ENCODE measurements at places on chromosomes 6 and 20. TPM values are rescaled to one million over a fixed set of nuclear protein-coding genes. Genes with fewer than 3 reads are reported as not detected.

DNA sequence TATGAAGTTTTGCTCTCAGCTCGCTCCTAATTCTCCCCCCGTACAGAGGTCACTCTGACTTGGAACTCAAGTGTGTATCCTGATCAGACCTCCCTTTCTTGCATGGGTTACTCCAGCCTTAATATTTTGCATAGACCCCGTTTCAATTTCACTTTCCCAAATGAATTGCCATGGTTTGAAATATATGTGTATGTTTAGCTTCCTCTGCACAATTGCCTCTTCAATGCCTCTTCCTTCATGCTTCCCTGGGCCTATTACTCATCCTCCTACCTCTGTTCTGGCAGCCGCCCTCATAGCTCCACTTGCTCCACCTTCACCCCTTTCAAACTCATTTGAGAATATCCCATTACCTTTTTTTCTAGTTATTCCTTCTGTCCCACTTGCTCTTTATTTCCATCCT lies 90.0 kb upstream of the SAMD5 start:
- DNase-seq = no peak
- H3K36me3 ChIP-seq = no peaks in the 10 kb centered on the region
- H3K4me3 ChIP-seq = no peak overlapping the region
- no peaks in the 10 kb centered on the region for H3K4me1 ChIP-seq
- H3K27me3 ChIP-seq = peaks cover 2% of the 10 kb centered on the region
- H3K27ac ChIP-seq = no peak overlapping the region

DNA sequence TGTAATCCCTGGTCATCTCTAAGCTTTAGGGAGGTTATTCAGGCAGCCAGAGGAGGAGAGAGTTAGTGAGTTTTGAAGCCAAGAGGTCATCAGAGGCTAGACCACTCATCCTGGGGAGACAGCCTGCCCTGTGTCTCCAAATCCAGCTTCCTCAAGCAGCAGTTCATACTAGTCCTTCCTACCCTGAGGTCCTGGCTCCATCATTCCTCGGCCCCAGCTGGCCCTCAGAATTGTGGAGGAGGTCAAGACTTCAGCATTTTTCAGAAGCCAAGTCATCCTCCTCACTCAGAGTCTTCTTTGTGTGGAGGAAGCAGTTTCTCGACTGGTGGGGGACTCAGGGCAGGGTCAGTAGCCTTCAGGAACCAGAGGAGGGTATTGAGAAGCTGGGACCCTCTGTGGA lies 12.4 kb upstream of the KIAA1755 start:
- H3K27me3 ChIP-seq = peaks cover 3% of the 10 kb centered on the region
- no peak overlapping the region for H3K4me3 ChIP-seq
- peaks cover 4% of the 10 kb centered on the region for H3K36me3 ChIP-seq
- H3K27ac ChIP-seq = no peak overlapping the region

TP53TG5 gene
- not detected for total RNA-seq

- H3K27me3 ChIP-seq = no peaks in the 10 kb centered on the region
- no peak for DNase-seq
- no peak overlapping the region for H3K27ac ChIP-seq
Observed at GRCh38 chr6:76707630-76708029, 635.2 kb upstream of the IMPG1 start.

NKAPL gene
- total RNA-seq = 0.69 TPM

DNA sequence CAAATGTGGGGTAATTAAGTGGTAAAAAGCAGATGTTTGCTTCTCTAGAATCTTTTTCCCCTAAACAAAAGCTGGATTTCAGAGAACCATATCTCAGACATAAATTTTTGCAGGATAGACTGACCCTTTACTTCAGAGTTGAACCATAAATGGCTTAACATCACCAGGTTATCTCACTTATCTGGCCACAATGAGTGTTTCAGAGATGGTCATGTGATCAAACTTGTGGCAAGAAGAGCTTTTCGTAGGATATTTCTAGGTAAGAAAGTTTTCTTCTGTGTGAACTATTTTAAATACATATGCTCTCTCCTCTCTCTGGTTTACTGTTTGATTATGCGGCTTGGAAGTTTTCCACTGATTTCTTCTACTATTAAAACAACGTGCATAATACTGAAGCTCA lies 270.2 kb upstream of the TFAP2D start:
- H3K36me3 ChIP-seq = no peaks in the 10 kb centered on the region
- H3K27me3 ChIP-seq = no peaks in the 10 kb centered on the region
- H3K27ac ChIP-seq = no peak overlapping the region
- no peak overlapping the region for H3K4me3 ChIP-seq

- H3K27me3 ChIP-seq = no peaks in the 10 kb centered on the region
- no peaks in the 10 kb centered on the region for H3K36me3 ChIP-seq
- no peak overlapping the region for H3K4me3 ChIP-seq
Observed at GRCh38 chr6:115630424-115631024, 430.2 kb downstream of the FRK start.

GRCh38 chr20:34065260-34065659 lies 46.8 kb downstream of the EIF2S2 start:
- H3K4me1 ChIP-seq = peaks cover 31% of the 10 kb centered on the region
- no peak overlapping the region for H3K27ac ChIP-seq
- H3K36me3 ChIP-seq = no peaks in the 10 kb centered on the region
- H3K27me3 ChIP-seq = peaks cover 2% of the 10 kb centered on the region
- no peak overlapping the region for H3K4me3 ChIP-seq

- H3K36me3 ChIP-seq = no peaks in the 10 kb centered on the region
- H3K27me3 ChIP-seq = no peaks in the 10 kb centered on the region
- no peak overlapping the region for H3K4me3 ChIP-seq
- DNase-seq = no peak
Observed at GRCh38 chr6:22271081-22271480, 25.8 kb downstream of the PRL start.

HDDC2 gene
- 55.4 TPM for total RNA-seq

RIPPLY2 gene
- 4.9 TPM for total RNA-seq

SLC22A23 gene
- total RNA-seq = 102 TPM

DNA sequence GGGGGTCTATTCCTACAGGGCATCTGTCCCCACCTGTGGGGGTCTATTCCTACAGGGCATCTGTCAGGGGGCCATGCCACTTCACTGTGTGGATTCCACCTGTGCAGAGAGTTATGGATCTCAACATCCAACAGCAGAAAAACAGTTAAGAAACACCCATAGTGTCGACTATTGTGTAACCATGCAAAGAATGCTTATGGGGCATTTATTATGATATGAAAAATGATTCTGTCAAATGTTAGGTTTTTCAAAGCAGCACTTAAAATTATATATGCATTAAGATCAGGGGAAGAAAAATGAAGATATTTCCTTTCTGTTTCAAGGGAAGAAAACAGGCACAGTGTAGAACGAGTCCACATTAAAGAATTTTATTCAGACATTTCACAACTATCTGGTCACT lies 2.9 kb downstream of the GPR31 start:
- peaks cover 3% of the 10 kb centered on the region for H3K4me1 ChIP-seq
- H3K36me3 ChIP-seq = no peaks in the 10 kb centered on the region
- no peak overlapping the region for H3K4me3 ChIP-seq
- H3K27ac ChIP-seq = no peak overlapping the region

TTLL9 gene
- 1.5 TPM for total RNA-seq

DNA sequence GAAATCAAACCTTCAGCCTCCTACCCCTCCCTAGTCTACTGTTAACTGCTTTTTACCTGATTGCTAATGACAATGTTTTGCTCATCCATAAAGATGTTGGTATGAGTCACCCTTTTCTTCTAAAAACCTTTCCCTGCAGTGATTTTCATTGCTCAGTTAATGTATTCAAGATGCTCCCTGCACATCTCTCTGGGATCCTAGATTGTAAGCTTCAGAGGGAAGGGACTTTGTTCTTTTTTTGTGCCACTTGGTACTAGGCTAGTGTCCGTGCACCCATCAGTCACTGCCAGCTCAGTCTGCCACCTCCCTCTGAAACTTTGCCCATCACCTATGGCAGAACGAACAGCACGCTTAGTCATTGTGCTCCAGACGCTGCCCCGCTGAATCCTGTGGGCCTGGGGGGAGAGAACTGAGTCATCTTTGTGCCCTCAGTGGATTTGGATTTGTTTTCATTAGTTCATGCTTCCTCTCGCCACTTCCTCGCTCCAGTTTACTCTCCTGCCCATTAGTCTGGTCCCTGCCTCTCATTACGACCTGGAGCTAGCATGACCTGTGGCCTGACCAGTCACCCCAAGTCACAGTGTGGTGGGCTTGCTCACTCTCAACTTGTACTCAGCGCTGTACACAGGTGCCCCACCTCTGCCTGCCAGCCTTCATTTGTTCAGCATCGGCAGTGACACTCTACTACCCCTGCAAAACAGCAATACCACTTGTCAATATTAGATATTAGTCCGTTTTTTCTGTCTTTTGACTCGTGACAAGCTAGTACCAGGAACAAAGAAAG lies 78.0 kb upstream of the TMEM181 start:
- peaks cover 3% of the 10 kb centered on the region for H3K27me3 ChIP-seq
- no peak for DNase-seq
- no peaks in the 10 kb centered on the region for H3K4me1 ChIP-seq
- no peak overlapping the region for H3K4me3 ChIP-seq
- H3K36me3 ChIP-seq = peaks cover 16% of the 10 kb centered on the region
- H3K27ac ChIP-seq = peak overlapping the region; percentile 64

DNA sequence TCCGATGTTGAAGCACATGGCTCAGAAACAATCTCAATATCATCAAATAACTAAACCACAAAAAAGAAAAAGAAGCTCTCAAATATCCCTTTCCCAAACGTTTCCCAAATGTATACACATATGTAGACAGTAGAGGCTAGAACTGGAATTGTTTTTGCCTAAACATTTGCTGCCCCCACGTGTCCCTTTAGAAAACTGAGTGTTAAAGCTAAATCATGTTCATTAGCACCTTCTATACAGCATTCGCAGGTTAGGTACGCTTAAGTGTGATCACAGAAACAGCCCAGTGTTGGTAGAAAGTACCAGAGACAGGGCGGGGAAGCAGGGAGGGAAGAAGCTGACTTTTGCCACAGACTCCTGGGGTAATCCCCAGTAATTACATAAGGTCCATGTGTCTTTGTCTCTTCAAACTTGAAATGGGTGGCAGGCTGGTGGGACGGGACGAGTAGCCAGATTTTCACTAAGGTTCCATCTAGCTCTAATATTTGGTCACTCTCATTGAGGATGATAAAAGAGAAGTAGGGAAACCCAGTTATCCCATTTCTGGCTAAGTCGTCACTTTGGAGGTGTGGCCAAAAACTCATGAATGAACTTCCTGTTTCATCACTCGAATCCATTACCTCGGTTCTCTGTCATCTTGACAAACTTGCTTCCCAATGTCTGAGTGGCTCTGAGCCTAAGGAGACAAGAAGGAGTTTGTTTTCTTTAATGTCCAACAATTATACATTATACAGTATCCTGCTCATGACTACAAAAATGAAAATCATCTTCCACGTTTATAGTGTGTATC lies 15.0 kb upstream of the TFAP2A start:
- no peak for DNase-seq
- no peak overlapping the region for H3K4me3 ChIP-seq
- no peaks in the 10 kb centered on the region for H3K36me3 ChIP-seq
- H3K27ac ChIP-seq = no peak overlapping the region
- H3K27me3 ChIP-seq = peaks cover 8% of the 10 kb centered on the region

DNA sequence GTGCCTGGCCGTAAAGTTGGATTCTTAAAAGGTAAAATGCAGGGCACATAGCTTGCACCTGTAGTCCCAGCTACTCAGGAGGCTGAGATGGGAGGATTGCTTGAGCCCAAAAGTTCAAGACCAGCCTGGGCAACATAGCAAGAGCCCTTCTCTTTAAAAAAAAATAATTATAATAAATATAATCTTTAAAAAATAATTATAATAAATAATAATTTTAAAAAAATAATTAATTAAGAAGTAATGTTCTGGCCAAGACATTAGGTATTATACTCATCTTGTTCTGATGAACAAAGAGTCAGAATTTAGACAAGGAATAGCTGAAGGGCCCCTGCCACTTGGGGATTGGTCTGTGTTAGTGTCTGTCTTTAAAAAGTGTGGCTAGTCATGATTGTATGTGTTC lies 13.9 kb downstream of the ENTPD6 start:
- H3K27me3 ChIP-seq = peaks cover 4% of the 10 kb centered on the region
- peaks cover 21% of the 10 kb centered on the region for H3K4me1 ChIP-seq
- no peaks in the 10 kb centered on the region for H3K36me3 ChIP-seq
- H3K27ac ChIP-seq = no peak overlapping the region
- H3K4me3 ChIP-seq = no peak overlapping the region
- no peak for DNase-seq

GRCh38 chr6:164258421-164258820 lies 843.9 kb downstream of the QKI start:
- no peak overlapping the region for H3K4me3 ChIP-seq
- no peaks in the 10 kb centered on the region for H3K4me1 ChIP-seq
- no peaks in the 10 kb centered on the region for H3K36me3 ChIP-seq
- no peak overlapping the region for H3K27ac ChIP-seq
- no peaks in the 10 kb centered on the region for H3K27me3 ChIP-seq

GRCh38 chr20:2741881-2742280 lies 49.3 kb downstream of the EBF4 start:
- H3K4me1 ChIP-seq = peaks cover 8% of the 10 kb centered on the region
- H3K27me3 ChIP-seq = peaks cover 19% of the 10 kb centered on the region
- no peak for DNase-seq
- H3K4me3 ChIP-seq = no peak overlapping the region

GRCh38 chr6:131116755-131117360 lies 18.4 kb upstream of the AKAP7 start:
- no peak for DNase-seq
- no peak overlapping the region for H3K4me3 ChIP-seq
- no peaks in the 10 kb centered on the region for H3K36me3 ChIP-seq

- H3K4me3 ChIP-seq = peak overlapping the region; percentile 0
- H3K4me1 ChIP-seq = peaks cover 24% of the 10 kb centered on the region
- H3K27ac ChIP-seq = peak overlapping the region; percentile 45
- H3K36me3 ChIP-seq = peaks cover 5% of the 10 kb centered on the region
- no peak for DNase-seq
Observed at GRCh38 chr20:32564921-32565734, 20.0 kb downstream of the NOL4L start.

DNA sequence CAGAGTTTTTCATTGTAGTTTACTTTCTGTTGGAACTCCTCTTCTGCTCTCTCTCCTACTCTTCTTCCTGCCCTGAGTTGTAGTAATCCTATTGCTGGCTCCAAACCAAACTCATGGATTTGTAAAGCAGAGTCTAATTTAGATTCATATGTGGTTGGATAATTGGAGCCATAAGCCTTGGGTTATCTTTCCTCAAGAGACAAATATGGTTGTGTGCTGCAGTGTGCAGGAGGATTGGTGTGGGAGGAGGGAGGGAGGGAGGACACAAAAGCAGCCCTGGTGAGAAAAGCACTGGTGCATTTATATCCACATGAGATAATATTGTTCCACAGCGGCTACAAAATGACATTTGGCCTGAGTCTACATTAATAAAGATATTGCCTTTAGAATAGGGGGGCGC lies 4.2 kb downstream of the HLA-G start:
- peaks cover 14% of the 10 kb centered on the region for H3K27me3 ChIP-seq
- peaks cover 2% of the 10 kb centered on the region for H3K4me1 ChIP-seq
- no peak for DNase-seq
- no peak overlapping the region for H3K27ac ChIP-seq

- H3K4me1 ChIP-seq = no peaks in the 10 kb centered on the region
- H3K36me3 ChIP-seq = no peaks in the 10 kb centered on the region
- no peak overlapping the region for H3K4me3 ChIP-seq
- no peaks in the 10 kb centered on the region for H3K27me3 ChIP-seq
Observed at GRCh38 chr6:57305761-57306160, 11.7 kb upstream of the PRIM2 start.

DNA sequence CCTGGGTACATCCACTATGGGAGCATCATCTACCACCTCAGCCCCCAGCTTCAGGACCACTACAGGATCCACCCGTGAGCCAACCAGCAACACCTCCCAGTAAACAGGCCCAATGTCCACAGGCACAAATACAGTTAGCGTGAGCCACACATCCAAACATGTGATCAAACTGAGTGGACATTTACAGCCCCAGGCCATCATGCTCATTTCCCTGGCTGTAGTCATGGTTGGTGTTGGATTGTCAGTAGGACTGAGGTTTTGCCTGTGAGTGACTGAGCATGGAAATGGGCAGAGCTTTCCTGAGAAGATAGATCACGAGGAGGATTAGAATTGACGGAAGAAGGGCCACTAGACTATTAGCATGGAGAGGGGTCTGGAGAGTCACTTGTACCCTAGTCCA lies 10.7 kb upstream of the MUC21 start:
- no peak overlapping the region for H3K4me3 ChIP-seq
- H3K27ac ChIP-seq = no peak overlapping the region
- H3K36me3 ChIP-seq = no peaks in the 10 kb centered on the region
